ENCODE measurements at places on chromosomes 2 and 18.

DNA sequence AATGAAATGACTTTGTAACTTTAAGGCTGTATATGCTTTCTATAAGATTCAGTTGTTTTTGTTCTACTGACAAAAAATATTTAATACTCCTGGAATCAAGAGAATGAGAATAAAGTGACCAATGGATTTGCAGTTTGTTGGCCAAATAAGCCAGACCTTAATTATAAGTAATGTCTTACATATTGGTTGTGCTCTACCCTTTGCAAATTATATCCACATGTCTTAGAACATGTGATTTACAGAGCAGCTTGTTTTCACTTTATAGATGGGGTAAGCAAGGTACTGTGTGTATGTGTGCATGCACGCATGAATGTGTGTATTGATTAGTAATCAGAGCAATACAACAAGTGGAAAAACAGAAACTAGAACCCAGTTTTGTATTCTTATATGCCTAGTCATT, 59.1 kb downstream of the RMDN2 start:
- DNase-seq = no peak

GRCh38 chr18:31950583-31950982, 7.7 kb upstream of the TRAPPC8 start:
- DNase-seq = no peak

GRCh38 chr18:12882453-12883371, 1.3 kb downstream of the PTPN2 start:
- DNase-seq = no peak

GRCh38 chr2:383178-383577, 95.3 kb upstream of the ALKAL2 start:
- DNase-seq = no peak

DNA sequence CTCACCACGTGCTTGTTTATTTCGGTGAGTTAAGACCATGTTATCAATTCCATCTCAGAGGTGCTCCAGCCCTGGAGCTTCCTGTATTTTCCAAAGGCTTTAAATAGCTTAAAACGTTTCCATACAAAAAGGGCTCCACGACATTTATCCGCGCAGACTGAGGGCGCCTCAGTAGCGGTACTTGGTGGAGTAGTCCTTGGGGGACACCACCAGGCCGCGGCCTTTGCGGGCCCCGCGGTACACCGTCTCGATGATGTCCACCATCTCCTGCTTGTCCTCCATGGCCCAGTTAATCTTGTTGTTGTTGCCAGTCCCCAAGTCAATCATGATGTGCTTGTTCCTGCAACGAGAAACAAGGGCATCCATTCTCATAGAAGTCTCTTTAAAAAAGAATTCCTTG, 9.1 kb downstream of the HSBP1L1 start:
- no peak for DNase-seq

GRCh38 chr2:233381638-233381995, 27.3 kb downstream of the DGKD start:
- no peak for DNase-seq

DNA sequence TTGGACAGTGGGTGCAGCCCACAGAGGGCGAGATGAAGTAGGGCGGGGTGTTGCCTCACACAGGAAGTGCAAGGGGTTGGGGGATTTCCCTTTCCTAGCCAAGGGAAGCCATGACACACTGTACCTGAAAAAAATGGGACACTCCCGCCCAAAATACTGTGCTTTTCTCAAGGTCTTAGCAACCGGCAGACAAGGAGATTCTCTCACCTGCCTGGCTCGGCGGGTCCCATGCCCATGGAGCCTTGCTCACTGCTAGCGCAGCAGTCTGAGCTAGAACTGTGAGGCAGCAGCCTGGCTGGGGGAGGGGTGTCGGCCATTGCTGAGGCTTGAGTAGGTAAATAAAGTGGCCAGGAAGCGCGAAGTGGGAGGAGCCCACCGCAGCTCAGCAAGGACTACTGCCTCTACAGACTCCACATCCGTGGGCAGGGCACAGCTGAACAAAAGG, 244.7 kb downstream of the NBAS start:
- DNase-seq = no peak

GRCh38 chr2:102027036-102027980, 35.5 kb downstream of the IL1R2 start:
- no peak for DNase-seq

- no peak for DNase-seq
Observed at GRCh38 chr2:175396696-175397095, 215.2 kb upstream of the ATP5MC3 start.

- DNase-seq = no peak
Observed at GRCh38 chr2:177604271-177605065, 211.9 kb downstream of the AGPS start.

GRCh38 chr18:12703664-12704063, 822 bp downstream of the PSMG2 start:
- peak; percentile 7 for DNase-seq

DNA sequence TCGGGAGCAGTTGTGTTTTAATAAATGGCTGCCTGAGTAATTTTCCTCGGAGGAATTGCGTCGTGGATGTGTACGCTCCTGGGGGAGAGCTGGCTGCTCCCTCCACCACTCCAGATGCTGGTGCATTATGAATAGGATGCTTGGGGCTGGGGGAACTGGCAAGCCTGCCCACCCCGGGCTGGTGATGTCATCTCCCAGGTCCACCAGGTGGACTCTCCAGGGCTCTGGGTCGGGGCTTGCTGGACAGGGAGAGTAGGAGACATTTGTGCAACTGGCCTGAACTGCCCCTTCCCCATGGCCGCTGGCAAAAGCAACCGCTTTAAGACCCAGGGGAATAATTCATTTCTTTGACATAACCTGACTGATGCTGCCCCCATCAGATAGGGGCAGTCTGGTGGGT, 158.7 kb downstream of the KLHL29 start:
- no peak for DNase-seq

GRCh38 chr2:218298314-218298875, 6.1 kb upstream of the TMBIM1 start:
- no peak for DNase-seq

GRCh38 chr2:53535234-53535840, 232.3 kb upstream of the CHAC2 start:
- DNase-seq = no peak

DNA sequence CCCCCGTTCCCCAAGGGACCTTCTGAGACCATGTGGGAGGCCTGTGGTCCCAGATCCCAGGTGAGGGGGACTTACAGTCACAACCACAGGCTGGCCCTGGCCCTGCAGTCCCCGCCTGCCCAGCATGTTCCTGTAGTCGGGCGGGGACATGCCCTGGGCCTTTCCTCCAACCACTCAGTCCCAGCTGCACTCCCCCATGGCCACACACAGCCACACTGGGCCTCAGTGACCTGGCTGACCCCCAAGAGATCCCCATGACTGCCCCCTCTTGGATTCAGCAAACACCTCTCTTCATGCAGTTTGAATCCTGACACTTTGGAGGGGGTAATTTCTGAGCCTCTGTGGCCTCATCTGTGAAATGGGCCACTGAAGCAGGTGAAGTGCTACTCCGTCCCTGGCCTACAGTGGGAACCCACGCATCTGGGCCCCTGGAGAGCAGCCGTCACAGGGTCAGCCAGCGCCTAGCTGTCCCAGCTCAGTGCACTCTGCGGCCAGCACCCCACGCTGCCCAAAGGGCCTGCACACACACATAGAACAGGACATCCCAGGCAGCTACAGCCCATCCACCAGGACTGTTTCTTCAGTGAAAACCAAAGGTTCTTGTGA, 12.7 kb upstream of the ARHGEF4 start:
- peak; percentile 18 for DNase-seq

GRCh38 chr2:153403940-153404339, 74.6 kb downstream of the RPRM start:
- DNase-seq = no peak

- DNase-seq = no peak
Observed at GRCh38 chr2:104965900-104966299, 72.0 kb upstream of the MRPS9 start.

- no peak for DNase-seq
Observed at GRCh38 chr2:105187531-105187930, 54.0 kb upstream of the GPR45 start.

DNA sequence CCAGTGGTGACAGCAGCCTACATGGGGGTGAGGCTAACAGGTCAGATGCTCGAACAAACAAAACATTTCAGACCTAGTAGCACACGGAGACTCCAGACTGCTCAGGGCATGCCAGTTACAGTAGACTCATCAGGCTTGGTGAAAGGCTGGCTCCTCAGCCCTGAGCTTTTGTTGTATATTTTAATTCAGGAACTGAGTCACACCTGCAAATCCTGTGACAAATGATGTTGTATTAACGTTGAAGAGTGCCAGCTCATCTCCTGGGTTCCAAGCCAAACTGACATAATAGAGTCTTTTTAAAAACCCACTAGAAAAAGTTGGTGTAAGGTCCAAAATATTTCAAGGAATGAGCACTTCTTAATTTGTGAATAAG, 65.3 kb downstream of the C1D start:
- DNase-seq = no peak

DNA sequence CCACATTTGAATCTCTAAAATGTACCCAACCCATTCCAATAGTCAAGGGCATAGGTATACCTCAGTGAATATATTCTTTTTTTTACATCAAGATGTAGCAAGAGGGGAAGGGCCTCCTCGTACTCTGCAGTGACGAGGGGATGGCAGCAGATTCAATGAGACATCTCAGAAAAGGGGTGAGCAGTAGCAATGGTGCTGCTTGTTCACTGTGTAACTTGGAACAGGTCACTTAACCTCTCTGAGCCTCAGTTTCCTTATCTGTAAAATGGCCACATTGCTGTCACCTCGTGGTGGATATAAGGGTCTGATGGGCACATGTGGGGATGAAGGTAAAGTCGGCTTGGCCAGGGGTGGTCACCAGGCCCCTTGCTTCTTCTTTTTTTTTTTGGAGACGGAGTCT, 221.6 kb downstream of the SEPTIN10 start:
- DNase-seq = no peak

DNA sequence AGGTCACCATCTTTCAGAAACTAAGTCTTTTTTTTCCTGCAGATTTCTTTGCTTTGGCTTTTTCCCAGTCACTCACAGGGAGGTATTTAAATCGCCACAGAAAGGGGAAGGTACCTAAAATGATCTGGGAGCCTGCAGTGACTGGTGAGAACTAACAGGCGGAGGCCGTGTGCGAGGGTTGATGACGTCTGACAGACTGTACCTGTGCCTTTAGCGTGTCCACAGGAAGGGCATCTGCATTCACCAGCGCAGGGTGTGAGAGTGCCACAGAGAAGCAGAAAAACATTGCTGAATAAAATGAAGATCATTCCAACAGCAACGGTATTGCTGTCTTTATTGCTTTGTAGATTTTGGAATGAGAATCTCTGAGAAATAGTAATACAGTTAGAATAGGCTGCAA, 5.7 kb downstream of the CTDP1 start:
- DNase-seq = no peak

- DNase-seq = no peak
Observed at GRCh38 chr18:74541703-74542555, 7.6 kb downstream of the CNDP1 start.

- DNase-seq = no peak
Observed at GRCh38 chr18:10564975-10565773, 39.3 kb downstream of the NAPG start.

GRCh38 chr2:241986836-241987641, 117.5 kb downstream of the RTP5 start:
- no peak for DNase-seq

GRCh38 chr2:160283675-160284074, 83.6 kb upstream of the ITGB6 start:
- DNase-seq = no peak

DNA sequence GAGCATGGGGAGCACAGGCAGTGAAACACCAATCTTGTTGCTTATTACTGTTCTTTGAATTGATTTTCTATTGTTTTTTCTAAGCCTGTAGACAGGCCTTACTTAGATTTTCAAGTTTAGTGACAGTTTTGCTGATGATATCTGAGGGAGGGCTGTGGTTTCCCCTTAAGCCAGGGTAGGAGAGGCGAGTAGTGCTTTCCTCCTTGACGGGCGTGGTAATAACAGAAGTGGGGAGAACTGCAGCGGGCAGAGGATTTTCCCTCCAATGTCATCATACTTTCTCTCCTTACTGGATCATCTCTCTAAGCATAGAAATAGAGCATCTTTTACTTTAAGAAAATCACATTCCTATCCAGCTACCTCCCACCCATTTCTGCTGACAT, 314.4 kb downstream of the ALK start:
- DNase-seq = no peak

- DNase-seq = no peak
Observed at GRCh38 chr2:184154438-184154837, 443.9 kb upstream of the ZNF804A start.

DNA sequence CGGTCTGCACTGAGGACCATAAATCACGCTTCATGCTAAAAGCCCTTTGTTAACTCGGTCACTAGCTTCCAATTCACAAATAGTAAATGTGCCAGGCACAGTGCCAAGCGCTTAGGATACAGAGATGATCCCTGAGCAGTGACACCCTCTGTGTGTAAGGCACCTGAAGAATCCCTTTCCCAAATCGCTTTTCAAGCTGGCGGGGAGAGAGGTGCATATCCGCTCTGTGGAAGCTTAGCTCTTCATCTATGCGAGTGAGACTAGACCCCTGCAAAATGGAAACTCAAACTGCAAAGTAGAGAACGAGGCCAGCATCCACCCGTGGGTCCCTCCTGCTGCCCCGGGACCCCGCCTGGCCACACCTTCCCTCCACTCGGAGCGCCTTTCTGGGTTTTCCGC, 2.4 kb downstream of the PIEZO2 start:
- no peak for DNase-seq

DNA sequence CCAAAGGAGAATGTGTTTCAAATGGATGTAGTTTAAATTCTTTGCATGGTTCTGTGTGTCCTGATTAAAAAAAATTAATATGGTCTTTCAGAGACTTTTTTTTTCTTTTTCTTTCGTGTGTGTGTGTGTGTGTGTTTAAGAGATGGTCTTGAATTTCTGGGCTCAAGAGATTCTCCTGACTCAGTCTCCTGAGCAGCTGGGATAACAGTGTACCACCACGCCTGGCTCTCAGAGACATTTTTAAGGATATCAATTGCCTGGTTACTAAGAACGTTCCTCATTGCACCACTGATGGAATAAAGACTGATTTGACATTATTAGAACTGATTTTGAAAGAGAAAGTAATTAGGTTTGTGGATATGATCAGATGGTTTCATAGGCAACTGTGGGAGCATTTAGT, 163.8 kb upstream of the SMAD7 start:
- no peak for DNase-seq

GRCh38 chr2:99338029-99338585, 918 bp downstream of the EIF5B start:
- DNase-seq = no peak

Data from stimulated activated CD4-positive, alpha-beta T cell treated with anti-CD3 and anti-CD28 coated beads, Interleukin-4, amount 100 ng/mL, for 1 hour (primary cell).